ENCODE measurements at places on chromosomes 11 and 22.

DNA sequence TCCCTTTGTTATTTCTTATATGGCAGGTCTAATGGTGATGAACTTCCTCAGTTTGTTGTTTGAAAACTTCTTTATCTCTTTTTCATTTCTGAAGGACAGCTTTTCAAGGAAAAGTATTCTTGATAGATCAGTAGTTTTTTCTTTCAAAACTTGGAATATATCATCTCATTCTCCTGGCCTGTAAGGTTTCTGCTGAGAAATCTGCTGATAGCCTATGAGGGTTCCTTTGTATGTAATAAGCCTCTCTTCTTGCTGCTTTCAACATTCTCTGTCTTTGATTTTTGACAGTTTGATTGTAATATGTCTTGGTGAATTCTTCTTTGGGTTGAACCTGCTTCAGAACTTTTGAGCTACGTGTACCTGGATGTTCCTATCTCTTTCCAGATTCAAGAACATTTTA, 46.0 kb downstream of the PIWIL4 start:
- DNase-seq = no peak

DNA sequence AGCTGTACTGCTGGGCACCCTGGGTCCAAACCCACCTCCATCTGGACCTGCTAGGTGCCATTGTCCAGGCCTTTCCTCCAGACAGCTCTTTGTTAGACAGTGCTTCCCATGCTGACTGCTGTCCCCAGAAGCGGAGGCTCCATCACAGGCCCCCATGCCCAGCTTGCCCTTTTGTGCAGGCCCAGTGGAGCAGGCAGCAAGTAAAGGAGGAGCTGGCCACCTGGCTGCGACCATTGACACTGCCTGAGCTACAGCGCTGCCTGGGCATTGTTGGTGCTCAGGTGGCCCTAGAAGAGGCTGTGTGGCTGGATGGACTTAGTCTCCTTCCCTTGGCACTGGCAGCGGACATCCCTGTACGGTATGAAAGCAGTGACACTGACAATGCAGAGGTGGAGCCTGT, 1.5 kb downstream of the DNHD1 start:
- DNase-seq = no peak

DNA sequence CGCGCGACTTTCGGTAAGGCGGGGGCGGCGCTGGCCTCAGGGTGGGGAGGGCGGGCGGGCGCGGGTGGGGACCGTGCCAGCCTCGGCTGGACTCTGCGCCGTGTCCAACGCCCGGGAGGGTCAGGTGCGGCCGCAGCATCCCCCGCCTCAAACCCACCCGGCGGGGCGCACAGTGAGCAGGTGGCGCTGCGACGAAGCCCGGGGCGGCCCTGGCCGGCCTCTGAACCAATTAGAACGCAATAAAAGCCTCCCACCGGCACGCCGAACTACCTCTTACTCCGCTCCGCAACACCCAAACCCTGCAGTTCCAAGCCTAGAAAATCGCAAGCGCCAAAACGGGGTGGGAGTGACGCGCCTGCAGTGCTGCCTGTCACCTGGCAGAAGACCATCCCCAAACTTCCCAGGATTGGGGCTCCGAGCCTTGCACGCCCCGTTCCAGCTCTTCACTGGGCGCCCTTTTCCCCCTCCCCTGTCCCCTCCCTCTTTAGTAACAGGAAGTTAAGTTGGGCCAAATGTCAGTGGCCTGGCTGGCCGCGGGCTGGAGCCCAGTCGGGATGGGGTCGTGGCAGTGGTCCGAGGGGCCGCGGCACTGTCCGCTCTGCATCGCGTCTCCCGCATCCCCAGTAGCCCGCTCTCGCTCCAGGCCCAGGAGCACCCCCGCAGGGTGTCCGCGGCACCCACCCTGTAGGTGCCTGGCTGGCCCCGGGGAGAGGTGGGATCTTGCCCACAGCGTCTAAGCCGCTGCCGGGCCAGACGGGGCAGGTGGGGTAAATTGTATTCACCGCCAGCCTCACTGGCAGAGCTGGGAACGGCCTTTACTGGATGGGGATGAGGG, 541 bp downstream of the MICAL2 start:
- peak; percentile 44 for DNase-seq

- no peak for DNase-seq
These were observed 26.8 kb downstream of the GAL start for GRCh38 chr11:68711114-68711513.

DNA sequence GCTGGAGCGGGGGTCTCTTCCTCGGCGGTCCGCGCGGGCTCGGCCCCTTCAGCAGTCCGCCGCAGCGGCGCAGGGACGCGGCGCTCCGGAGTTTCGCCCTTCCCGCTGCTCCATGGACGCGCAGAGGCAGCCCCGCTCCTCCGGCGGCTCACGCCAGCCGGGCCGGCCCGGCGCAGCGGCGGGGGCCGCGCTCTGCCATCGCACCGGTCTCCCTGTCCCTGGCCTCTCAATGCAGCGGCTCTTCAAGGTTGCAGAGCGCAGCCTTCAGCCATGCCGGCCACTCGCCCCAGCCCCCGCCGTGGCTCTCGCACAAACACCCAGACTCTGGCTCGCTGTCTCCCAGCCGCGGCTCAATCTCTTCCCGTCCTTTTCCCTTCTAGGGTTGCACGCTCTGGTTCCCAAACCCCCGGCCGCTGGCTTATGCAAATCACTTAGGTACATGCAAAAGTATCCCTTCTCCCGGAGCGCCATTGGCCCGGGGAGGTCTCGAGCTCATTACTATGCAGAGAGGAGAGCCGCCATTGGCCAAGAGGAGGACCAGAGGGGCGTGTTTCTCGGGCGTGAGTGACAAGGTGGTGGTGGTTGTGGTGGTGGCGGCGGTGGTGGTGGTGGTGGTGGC, at the start of gene LGR4:
TSS of gene LGR4 (minus strand) at position 393 of the 619 bp plus-strand sequence. CDS start 488 bp downstream, outside the sequence.
- peak; percentile 97 for DNase-seq

DNA sequence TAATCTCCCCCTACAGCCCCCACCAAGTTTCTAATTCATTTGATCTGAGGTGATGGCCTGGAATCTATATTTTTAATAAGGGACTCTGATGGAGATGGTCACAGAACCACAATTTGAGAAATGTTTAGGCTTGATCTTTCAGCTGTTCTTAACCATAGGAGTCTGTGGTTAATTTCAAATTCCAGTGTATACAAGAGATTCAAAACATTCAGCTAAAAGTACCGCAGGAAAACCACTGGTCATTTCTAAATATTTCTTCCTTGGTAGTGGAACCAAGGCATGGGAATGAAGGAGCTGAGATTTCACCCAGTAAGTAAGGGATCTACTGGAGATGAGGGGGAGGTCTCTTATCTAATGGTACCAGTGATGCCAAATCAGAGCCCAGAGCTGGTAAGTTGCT, 18.3 kb upstream of the GALNT18 start:
- DNase-seq = peak; percentile 30

DNA sequence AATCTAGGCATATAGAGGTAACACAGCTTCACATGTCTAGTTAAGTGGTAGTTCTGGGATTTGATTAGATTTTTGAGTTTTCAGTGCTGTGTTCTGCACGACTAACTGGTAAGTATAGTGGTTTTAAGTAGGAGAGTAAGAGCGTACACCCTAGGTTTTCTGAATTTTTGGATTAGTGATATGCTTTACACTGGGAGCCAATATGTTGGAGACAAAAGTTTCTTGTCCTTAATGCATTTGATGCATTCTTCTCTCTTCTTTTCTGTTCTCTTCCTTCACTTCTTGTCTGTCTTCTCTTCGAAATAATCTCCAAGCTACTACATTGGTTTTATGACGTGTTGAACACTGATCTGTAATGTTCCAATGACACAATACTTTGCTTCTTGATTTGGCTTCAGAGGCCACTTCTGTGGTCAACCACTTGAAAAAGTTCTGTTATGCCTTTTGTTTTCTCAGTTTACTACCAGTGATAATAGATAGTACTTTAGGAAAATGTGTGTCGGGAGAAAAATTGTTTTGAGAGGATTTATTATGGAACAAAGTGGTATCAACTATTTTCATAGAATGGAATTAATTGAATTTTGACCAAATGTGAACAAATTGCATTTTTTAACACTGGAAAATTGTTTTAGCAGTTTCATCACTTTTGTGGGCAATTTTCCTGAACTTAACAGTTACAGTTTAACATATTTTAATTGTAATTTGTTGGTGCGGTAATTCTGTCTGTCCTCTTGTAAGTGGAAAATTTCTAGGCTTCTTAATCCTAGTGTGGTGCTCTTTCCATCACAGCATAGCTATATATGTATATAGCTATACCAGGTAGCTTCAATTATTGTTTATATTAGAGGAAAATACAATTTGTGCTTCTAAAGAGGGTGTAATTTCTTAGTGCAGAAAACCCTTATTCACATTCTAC, 2.6 kb downstream of the PDE3B start:
- DNase-seq = peak; percentile 16

DNA sequence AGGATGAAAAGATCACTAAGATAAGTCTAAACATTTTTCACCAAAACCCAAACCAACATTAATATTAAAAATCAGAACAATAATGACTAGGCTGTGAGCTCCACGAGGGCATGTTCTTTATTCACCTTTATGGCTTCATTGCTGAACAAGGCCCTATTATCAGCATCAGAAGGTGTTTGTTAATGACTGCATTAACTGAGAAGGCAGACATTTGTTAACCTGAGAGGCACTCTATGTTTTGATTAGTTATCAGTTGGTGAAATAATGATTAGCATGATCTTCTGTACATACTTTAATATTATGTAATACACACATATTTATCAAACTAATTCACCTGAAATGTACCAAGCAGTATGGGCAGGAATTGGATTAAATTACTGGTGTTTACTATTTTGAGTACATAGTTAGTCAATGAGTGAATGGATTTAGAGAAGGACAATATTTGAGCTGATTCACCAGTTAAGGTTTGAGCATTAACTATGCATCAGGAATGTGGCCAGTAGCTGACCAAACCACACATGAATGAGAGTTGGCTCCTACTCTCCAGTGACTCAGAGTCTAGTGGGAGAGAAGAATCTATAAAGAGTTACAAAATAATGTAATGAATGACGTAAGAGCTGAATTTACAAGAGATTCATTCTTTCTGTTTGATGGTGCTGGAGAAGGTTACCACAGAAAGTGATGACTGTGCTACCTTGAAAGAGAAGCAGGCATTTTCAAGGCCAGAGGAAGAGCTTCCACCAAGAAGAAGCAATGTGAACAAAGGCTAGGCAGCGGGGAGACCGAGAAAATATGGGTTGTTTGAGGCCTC, 6.7 kb downstream of the IL18 start:
- DNase-seq = peak; percentile 99

DNA sequence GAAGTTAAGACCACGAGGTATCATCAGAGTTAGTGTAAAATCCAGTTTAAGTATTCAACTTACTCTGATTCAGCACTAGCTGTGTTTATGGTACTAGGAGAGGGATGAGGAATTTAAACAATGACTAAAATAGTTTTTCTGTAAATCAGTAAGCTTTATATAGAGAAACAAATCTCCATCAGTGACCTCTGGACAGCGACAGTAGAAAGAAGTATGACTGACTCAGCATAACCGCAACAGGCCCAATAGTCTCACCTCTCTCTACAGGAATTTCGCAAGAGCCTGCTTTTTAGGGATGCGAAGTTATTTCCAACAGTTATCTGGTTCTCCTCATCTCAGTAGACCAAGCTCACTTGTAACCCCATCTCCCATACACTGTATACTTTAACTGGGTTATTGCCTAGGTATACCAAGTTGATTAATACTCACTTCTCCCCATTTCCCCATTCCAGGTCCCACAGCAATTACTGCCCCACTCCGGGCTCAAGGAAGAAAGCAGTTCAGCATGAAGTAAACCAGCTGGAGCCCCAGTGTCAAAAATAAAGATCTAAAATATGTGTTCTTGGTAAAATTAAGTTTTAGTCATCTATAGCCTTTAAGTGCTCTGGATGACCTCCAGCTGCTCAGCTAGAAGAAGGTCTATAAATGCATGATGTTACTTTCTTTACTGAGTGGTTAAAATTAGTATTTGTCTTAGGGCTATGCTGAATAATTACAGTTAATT, 770.6 kb upstream of the CCDC90B start:
- DNase-seq = peak; percentile 18

DNA sequence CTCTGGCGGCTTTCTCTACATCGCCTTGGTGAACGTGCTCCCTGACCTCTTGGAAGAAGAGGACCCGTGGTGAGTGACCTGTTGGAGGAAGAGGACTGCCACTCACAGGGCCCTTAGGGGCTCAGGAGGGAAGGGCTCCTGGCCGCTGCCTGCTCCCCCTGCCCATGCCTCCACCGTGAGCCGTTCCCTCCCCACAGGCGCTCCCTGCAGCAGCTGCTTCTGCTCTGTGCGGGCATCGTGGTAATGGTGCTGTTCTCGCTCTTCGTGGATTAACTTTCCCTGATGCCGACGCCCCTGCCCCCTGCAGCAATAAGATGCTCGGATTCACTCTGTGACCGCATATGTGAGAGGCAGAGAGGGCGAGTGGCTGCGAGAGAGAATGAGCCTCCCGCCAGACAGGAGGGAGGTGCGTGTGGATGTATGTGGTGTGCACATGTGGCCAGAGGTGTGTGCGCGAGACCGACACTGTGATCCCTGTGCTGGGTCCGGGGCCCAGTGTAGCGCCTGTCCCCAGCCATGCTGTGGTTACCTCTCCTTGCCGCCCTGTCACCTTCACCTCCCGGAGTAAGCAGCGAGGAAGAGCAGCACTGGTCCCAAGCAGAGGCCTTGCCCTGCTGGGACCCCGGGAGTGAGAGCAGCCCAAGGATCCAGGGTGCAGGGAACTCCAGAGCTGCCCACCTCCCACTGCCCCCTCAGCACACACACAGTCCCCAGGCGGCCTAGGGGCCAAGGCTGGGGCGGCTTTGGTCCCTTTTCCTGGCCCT, 6.9 kb downstream of the SLC39A13 start:
- no peak for DNase-seq

- DNase-seq = peak; percentile 18
These were observed 40.3 kb upstream of the E2F8 start for GRCh38 chr11:19281041-19281440.

GRCh38 chr11:102683277-102683676, 22.3 kb downstream of the MMP27 start:
- DNase-seq = no peak

- no peak for DNase-seq
These were observed 6.8 kb upstream of the MICAL2 start for GRCh38 chr11:12103411-12104225.

GRCh38 chr11:62461740-62462507, 43.1 kb downstream of the SCGB1A1 start:
- peak; percentile 69 for DNase-seq

Data from mesenchymal stem cell (in vitro differentiated cells and primary cell).